ENCODE measurements at places on chromosomes 4 and X.

DNA sequence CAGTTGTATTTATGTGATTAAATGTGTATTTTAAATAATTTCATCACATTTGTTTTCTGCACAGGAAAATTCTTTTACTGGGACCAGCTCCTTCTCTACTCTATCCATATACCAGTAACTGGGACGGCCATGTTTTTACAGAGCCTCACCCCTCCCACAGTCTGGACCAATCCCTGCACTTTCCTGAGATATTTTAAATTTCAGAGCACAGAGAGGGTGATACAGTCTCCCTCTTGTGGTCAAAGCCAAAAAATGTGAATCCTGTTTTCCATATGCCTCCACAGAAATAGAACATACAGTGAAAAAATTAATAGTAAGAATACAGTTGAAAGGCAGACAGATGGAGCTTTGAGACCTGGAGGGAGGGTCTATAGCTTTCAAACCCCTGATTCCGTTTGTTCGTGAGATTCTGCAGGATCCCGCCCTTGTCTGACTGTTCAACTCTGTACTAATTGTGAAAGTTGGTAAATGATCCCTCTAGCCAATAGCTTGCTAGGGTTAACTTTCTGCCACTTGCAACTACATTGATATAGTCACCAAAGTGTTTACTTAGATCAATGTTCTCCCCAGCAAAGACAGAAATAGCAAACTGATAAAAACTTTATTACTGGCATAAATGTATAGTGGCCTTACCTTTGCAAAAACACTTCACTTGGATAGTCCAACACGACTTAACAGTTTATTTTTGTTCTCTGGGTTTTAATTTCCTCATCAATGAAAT lies 172.2 kb downstream of the PPARGC1A start:
- peak; percentile 24 for DNase-seq

DNA sequence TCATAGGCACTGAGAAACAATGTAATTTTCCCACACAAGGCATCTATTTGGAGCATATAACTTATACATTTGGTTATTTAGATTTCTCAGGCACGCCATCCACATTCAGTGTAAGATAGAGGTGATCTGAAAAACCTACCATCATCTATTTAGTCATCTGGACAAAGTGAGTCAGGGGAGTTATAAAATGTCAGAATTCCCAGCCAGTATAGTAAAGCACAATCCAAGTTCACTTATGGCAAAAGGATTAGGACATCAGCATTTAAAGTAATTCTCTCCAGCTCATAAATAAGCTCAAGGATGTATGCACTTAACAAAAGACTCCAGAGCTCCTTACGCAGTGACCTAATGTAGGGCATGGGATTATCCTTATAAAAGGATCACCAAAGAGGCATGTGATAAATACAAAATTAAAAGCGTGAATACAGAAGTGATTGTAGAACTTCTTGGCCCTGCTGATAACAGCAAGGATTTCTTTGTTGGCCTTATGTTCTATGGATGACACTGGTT lies 65.3 kb upstream of the DCLK2 start:
- DNase-seq, result no peak

GRCh38 chrX:54530357-54530900 lies 410 bp downstream of the GNL3L start:
- no peak for DNase-seq

DNA sequence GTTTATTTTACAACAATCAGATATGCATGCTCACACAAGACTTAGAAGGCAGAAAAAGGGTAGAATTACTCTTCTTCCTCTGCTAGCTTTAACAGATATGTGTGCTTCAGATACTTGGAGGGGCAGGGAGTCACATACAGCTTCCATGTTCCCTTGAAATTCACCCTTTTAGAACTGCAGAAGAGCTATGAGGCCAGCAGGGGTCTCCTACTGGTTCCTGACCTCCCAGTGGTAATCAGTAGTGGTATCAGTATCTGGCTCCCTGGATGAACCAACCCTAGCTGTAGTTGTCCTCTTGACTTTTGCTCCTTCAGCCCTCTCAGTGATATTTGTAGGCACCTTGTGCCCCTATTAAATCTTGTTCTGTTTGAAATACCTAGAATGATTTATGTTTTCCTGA lies 81.5 kb downstream of the RCHY1 start:
- peak; percentile 19 for DNase-seq

DNA sequence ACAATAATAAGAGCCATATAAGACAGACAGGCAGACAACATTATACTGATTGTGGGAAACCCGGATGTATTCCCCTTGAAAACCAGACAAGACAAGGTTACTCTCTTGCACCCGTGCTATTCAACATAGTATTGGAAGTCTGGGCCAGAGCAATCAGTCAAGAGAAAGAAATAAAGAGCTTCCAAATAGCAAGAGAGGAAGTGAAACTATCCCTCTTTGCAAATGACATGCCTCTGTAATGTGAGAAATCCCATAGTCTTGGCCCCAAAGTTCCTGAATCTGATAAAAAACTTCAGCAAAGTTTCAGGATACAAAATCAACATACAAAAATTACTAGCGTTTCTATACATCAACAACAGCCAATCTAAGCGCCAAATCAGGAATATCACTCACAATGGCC lies 102.1 kb downstream of the DCAF12L2 start:
- DNase-seq, result no peak

DNA sequence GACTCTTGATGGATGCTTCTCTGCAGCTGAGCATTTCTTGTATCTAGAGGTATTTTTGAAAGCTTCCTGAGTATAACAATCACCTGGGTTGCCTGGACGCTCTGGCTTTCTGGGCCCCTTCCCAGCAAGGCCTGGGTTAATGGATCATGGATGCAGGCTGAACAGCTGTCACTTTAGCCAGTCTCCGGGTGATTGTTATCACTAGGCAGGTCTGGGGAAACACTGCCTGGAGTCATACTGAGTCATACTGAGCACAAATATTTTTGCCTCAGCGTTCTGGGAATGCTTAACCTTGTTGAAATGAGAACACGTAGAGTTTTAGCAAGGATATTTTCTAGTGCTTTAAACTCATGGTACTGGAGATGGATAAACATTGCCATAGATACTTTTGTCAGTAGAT lies 102.6 kb downstream of the PHEX start:
- no peak for DNase-seq

- DNase-seq, result no peak
Observed at GRCh38 chr4:127975121-127975770, 10.0 kb downstream of the ABHD18 start.
